Stimulated activated CD8-positive, alpha-beta memory T cell treated with anti-CD3 and anti-CD28 coated beads, Interleukin-7, amount 100 ng/mL, for 1 hour (primary cell): ENCODE measurements at places on chromosomes 1 and 21.

GRCh38 chr1:67336783-67337182 is 29.1 kb downstream of the IL12RB2 start:
- DNase-seq: no peak

DNA sequence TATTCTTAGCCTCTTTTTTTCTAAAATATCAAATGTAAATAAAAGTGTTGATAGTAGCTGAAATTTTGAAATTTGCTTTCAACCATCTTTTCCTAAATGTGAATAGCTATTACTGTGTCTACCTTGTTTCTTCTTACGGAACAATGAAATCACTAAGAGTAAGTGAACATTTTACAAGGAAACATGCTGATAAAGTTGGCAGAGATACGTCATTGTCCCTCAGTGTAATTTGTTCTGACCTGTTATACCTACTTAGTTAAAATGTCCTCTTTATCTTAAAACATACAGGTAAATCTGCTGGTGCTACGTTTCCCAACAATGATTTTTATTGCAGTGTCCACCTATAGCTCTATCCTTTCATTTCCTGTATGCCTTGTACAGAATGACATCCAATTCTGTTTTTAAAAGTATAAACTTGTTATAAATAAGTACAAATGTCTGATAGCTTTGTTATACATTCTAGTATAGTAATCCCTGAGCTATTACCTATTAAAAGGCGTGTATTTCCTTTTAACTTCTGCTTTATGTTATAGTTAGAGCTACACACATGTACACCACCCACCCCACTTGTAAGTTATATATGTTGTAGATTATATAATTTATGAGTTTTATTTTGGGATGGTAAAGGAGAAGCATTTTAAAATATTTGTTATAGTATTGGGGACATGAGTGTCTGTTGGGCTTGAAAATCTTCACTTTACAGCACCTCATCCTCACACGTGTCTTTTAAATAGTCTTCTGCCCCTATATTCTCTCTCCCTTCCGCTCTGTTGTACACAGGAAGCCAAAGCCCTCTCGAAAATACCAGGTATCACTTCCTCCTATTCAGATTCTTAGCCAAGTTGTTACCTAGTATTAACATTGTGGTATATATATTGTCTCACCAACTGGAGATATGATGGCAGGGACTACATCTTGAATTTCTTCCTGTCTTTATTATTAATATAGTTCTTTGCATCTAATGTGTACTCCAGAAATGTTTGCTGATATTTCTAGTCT is 25.2 kb downstream of the LAMC1 start:
- no peak for DNase-seq

- no peak for DNase-seq
These were observed 133.4 kb upstream of the ERG start for GRCh38 chr21:38631676-38632075.

GRCh38 chr1:41383094-41383852 is 22.0 kb downstream of the FOXO6 start:
- DNase-seq: no peak

DNA sequence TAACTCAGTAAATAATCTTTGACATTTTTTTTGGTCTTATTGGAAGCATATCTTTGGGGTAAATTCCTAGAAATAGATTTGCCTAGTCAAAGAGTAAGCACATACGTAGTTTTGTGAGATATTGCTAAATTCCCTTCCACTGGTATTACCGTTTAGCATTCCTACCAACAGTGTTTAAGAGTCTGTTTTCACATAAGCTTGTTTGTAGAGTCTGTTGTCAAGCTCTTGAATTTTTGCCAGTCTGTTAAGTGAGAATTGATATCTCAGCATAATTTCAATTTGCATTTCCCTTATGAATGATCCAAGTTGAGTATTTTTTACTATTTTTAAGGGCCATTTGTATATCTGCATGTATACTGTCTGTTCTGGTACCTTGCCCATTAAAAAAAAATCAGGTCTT is 37.0 kb upstream of the MPC2 start:
- no peak for DNase-seq

GRCh38 chr1:200963076-200963475 is 60.4 kb downstream of the KIF21B start:
- no peak for DNase-seq

DNA sequence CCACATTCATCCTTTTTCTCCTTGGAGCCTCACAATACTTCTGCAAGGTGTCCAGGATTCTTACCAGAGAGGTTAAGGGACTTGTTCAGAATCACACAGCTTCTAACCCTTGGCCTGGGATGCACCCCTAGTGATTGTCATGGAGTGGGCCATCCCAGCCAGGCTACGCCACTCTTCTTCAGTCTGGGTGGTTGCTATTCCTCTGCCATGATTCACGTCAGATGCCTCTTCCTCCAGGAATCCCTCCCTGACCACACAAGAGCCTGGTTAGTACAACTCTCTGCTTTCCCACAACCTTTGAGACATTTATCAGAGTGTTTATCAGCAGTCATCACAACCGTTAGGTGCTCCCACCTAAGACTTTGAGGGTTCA is 121.8 kb downstream of the EPHB2 start:
- no peak for DNase-seq

GRCh38 chr1:231581859-231582258 is 44.7 kb upstream of the DISC1 start:
- no peak for DNase-seq

DNA sequence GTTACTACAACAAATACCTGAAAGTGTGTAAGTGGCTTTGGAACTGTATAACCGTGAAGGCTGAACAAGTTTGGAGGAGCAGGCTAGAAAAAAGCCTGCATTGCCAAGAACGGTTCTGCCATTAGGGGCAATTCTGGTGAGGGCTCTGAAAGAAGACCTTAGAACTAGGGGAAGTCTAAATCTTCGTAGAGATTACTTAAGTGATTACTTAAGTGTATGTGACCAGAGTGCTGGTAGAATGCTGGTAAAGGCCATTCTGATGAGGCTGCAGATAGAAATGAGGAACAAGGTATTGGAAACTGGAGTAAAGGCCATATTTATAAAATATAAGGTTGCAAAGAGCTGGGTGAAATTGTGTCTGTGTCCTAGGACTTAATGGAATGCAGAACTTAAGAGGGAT is 158.0 kb downstream of the CLIC6 start:
- no peak for DNase-seq

GRCh38 chr21:26490771-26491170 is 82.3 kb downstream of the CYYR1 start:
- no peak for DNase-seq

DNA sequence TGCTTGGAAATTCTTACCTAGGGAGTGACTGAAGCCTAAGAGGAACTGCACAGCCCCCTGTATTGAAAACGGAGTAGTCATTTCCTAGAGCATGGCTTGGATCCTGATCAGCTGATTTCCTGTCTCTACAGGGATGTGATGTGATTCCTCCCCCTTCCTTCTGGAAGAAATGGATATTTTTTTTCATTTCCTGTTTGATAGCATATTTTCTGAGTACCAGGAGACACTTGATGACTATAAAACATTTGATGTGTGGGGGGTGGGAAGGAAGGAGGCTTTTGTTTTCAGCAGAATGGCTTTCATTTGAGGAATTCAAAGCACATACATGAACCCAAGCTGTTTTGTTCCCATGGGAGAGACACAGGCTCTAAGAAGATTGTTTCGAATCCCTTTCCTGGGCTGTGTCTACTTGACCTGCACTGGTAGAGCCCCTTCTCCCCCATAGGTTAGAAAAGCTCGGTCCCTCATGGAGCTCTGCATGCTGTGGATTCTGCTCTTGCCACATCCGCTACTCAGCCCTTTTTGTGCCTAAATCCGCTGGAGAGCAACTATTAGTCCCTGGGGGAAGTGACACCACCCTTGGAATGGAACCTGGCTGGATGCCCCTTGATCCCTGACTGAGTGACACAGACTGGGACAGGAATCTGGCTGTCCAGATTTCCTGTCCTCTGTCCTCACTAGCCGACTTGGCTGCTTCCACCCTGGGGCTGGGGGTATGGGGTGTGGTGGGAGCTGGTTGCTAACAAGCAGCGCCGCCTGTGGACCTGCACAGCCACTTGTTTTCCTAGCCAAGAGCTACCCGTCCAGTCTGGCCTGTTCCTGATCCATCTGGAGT is 71.8 kb upstream of the MACF1 start:
- no peak for DNase-seq

GRCh38 chr1:203378556-203379245 is 27.8 kb upstream of the FMOD start:
- DNase-seq: no peak

DNA sequence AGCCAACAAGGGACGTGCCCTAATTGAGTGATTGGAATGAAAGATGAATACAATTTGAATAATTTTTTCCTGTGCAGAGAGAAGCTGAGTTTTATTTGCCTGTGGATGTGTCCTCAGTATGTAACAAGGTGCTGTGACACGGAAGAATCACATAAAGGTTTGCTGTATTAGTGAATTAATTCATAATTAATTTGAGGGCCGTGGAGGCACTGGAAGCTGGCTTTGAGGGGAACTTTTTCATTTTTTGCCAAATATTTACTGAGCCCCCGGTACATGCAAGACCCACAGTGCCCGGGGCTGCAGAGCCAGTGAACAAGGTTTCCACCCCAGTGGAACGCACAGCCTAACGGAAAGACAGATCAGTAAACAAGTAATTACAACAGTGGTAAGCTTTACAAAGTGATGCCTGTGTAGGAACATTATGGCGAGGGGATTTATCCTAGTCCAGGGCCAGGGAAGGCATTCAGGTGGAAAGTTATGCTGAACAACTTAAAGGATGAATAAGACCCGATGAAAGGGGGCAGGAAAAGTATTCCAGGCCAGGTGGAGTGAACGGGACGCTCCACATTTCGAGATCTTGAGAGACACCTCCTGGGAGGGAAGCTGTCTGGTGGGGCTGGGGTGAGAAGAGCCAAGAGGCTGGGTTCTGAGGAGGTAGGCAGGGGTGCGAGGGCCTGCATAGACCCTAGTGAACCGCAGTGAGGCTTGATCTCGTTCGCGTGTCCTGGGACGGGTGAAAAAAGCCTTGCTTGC is 773 bp upstream of the RCC2 start:
- DNase-seq: no peak

DNA sequence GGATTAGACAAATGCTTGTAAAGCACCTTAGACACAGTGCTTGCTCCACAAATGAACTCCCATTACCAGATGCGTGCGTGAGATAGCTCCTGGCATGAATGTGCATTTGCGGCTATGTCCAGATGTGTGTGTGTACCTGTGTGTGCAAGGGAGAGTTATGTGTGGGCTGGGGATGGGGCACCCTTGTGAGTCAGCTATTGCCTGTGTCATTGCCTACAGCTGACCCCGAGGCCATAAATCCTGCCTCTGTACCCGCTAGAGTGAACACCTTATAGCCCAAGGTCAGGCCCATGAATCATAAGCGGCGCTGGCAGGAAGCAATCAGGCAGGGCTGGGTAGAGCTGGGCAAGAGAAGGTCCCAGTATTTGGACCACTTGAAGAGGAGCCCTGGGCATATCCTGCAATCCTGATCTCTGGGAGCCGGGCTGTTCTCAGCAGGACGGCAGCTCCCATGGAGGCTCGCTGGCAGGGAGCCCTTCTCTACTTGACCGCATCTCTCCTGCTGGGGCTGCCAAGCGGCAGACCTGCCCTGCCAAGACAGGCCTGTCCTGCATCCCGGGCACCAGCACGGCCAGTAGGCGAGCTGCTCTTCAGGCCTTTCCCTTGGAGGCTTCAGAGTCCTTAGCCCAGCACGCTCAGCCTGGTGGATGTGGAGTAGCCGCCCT is 86.4 kb downstream of the TMEM53 start:
- no peak for DNase-seq

DNA sequence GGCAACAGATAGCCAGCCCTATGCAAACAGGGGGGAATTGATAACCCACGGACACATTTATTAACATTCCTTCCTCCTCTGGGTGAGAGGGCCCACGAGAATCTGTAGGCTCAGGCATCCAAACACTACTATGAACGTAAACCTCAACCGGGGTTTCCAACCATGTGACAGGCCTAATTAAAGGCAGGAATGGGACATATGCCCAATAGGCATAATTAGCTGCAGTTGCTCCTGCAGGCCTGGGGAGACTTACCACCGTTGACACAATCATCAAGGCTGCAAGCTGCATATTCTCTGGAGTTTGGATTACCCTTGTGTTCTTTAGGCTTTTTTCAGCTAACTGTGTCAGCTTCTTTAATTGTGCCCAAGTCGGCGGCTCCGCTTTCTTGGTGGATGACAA is 22.2 kb upstream of the GBP1 start:
- no peak for DNase-seq

- no peak for DNase-seq
These were observed 123.8 kb downstream of the PRDM16 start for GRCh38 chr1:3192825-3193224.

DNA sequence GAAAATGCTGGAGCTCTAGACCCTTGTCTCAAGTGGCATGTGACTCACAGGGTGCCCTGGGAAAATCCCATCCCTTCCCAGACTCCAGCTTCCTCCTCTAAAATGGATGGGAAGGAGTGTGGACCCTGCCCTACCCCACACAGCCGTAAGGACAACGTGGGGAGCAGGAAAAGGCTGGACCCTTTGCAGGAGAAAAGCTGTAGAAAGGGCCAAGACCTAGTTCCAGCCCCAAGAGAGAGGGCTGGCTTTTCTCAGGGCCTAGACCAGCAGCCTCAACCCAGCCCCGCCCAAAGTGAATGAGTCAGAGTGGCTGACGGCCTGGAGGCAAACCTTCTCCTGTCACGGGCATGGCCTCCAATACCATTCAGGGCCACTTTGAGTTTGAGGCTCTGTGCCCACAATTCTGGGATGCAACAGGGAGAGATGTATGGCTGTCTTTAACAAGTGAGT is 1.1 kb downstream of the LAMB3 start:
- no peak for DNase-seq

- DNase-seq: no peak
These were observed 78.4 kb downstream of the CD58 start for GRCh38 chr1:116492358-116492811.

GRCh38 chr1:66366634-66367033 is 167.3 kb upstream of the SGIP1 start:
- DNase-seq: no peak

DNA sequence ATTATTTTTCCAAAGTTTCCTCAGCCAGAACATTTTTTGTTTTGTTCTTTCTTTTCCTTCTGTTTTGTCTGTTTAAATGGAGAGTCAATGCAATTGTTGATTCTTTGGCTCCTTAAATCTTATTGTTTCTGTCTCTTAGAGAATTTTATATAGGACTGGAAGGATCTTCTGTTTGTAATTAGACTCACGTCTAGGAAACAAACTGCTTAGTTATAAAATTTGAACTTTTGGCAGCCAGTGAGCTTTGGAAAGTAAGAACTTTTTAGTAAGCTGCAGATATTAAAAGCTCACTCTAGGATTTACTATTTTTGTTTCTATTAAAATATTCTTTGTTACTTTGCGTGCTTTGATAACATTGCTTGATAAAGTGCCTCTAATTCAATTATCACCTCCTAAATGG is 109.8 kb upstream of the HNRNPU start:
- DNase-seq: no peak

DNA sequence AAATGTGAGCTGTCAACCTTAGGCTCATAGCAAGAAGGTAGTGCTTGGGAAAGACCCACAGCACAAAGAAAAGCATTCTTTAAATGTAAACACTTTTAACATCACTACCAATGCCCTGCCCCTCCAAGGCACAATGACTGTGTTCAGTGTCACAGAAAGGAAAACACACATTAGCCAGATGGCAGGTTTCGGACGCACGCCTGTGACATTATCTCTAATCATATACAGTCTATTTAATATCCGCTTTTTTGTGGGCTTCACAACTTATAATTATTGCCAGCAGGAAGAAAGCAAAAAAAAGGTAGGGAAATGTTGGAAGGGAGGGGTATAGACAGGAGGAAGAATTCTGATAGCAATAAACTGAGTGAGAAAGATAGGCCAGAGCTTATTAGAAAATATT is 112.4 kb upstream of the BEND5 start:
- DNase-seq: no peak

- DNase-seq: no peak
These were observed 37.1 kb downstream of the EIF4G3 start for GRCh38 chr1:21139601-21140000.

- no peak for DNase-seq
These were observed 54.6 kb downstream of the GORAB start for GRCh38 chr1:170586321-170587252.
